ENCODE measurements at places on chromosomes 6 and 20.

GRCh38 chr6:90787446-90787845 lies 200.6 kb upstream of the MAP3K7 start:
- no peak for DNase-seq

DNA sequence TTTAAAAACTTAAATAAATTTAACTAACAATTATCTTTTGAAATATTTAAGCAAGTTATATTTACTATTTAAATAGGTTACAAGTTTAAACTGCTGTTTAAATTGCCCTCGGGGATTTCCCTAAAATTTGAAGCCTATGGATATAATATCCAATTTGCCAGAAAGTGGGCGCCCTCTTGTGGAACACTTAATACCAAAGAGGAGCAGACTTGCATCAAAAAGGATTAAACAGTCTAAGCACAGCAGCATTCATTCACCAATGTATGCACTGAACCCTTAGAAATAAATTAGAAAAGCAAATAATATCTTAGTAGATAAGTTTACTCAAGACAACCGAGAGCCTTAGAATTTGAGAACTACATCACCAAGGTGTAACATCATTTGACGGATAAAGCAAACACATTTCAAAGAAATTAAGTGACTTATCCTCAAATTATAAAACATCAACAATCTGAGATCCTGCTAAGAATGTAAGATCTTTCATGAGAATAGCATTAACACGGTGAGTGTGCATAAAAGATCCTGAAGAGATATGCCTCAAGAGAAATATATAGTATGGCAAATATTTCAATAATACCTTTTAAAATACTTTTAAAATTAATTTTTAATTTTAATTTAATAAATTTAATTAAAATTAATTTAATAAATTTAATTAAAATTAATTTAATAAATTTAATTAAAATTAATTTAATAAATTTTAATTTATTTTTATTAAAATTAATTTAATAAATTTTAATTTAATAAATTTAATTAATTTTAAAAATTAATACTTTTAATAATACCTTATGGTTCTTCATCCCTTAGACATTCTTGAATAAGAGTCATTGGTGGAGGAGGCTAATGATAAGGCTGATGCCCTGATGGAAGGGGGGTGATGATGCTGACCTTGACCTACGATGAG lies 11.5 kb upstream of the MEP1A start:
- peak; percentile 85 for DNase-seq

GRCh38 chr20:49448917-49449316 lies 33.6 kb downstream of the KCNB1 start:
- peak; percentile 13 for DNase-seq

- DNase-seq: no peak
Observed at GRCh38 chr6:38133932-38134703, 314.6 kb downstream of the ZFAND3 start.

DNA sequence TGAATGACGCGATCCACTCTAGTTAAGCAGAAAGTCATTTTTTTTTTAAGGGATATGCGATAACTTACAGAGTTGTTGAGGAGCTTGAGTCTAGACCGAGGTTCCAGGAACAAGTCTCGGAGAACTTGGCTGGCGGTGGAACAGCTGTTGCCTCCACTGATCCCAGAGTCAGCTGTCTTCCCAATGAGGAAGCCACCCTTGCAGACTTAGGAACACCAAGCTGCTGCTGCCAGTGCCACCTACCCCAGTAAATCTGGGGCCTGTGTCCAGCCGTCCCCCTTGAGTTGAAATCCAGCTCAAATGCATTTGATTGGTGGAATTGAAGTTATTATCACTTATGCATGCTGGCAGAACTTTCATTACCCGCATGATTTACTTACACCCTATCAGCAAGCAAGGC lies 6.7 kb downstream of the PFDN4 start:
- DNase-seq: no peak

DNA sequence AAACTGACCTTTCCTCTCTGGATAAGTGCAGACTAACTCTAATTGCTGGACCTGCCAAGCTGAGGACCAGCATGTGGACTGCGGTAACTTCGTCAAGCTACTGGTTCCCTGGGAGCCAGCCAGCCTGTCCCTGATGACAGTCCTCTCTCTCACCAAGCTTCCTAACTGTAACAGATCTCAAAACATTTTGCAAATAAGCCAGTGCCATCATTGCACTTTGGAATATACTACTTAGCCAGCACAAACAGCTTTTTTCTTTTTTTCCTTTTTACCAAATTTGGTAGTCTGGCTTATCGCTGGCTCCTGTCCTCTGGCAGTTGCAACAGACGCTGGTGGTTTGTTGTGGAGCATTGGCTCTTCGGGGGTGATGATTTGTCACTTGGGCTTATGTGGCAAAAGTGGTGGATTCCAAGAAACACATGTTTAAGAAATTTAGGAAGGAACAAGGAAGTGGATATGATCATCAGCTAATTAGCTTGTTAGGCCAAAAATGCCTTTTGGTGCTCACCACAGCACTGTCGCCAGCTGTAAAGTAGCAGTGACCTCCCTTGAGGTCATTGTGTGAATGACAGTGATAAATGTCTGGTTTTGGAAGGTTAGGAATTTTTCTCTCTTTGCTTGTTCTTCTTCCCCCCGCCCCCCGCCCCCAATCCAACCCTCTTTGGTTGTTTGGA lies 171.7 kb downstream of the CLIC5 start:
- DNase-seq: no peak

- DNase-seq: no peak
Observed at GRCh38 chr20:38315290-38315966, 11.5 kb downstream of the BPI start.

- no peak for DNase-seq
Observed at GRCh38 chr6:130758813-130759212, 68.4 kb upstream of the SMLR1 start.

GRCh38 chr20:59194023-59194935 lies 30.7 kb downstream of the ZNF831 start:
- no peak for DNase-seq

GRCh38 chr6:13638626-13639025 lies 23.5 kb downstream of the NOL7 start:
- DNase-seq: no peak

GRCh38 chr6:20604159-20604558 lies 69.9 kb downstream of the CDKAL1 start:
- no peak for DNase-seq

GRCh38 chr6:148324297-148324985 lies 18.2 kb upstream of the SASH1 start:
- DNase-seq: no peak

- DNase-seq: peak; percentile 64
Observed at GRCh38 chr20:63217706-63218105, 1.8 kb upstream of the YTHDF1 start.

GRCh38 chr6:70823651-70824050 lies 133.2 kb downstream of the B3GAT2 start:
- DNase-seq: no peak

- no peak for DNase-seq
Observed at GRCh38 chr6:116352515-116353471, 18.0 kb upstream of the DSE start.

GRCh38 chr20:57953638-57954037 lies 243.8 kb upstream of the PMEPA1 start:
- no peak for DNase-seq

DNA sequence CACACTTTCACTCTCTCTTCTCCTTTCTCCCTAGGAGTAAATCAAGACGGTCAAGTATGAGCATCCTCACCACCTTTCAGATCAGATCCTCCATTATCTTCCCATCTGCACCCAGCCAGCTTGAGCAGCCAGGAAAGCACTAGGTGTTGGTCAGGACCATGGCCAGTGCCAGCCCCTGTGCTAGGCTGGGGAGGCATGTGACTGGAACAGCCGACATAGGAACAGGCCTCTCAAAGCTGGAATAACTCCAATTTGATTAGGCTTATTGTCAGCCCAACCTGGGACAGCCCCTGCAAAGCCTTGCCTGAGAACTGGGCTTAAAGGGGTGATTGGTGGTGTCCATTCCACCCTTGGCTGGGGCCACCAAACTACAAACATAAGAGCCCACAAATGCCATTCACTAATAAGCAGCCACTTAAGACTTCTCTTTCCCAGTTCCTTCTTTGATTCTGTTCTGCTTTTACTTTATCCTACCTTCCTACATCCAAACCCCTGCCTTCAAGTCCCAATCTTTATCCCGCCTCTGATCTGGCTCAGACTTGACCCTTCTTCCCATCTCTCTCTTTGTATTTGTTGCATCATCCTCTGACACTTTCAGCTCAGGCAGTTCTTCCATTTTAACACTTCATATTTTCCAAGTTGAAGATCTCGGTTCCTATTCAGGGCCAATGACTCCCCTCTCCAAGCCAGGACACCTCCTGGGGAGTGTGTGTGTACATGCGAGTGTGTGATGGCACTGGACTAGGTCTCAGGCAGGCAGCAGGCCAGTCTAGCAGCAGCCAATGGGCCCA lies 4.5 kb upstream of the TREM2 start:
- no peak for DNase-seq

- no peak for DNase-seq
Observed at GRCh38 chr6:29251736-29252135, 49.8 kb upstream of the OR14J1 start.

DNA sequence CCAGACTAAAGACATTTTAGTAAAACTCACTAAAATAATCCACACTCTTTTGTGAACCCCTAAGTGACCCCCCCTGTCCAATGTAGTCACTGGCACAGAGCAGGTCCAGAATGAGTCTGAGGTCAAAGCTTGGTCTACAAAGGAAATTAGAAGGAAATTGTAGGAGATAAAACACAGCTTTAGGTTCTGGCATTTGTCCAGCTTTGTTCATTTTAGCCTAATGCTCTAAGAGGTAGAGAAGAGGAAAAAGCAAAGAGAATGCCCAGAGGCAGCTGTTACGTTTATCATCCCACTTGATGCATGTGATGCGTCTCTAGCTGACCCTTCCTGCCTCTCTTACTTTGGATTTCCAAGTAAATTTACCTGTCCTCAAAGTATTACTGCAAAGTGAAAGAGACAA lies 62.5 kb downstream of the CNKSR3 start:
- no peak for DNase-seq

GRCh38 chr6:111552958-111553357 lies 52.7 kb downstream of the TRAF3IP2 start:
- peak; percentile 55 for DNase-seq

GRCh38 chr6:22716721-22717120 lies 147.4 kb downstream of the HDGFL1 start:
- no peak for DNase-seq

GRCh38 chr6:2949536-2950083 lies 21.8 kb downstream of the SERPINB6 start:
- peak; percentile 4 for DNase-seq

DNA sequence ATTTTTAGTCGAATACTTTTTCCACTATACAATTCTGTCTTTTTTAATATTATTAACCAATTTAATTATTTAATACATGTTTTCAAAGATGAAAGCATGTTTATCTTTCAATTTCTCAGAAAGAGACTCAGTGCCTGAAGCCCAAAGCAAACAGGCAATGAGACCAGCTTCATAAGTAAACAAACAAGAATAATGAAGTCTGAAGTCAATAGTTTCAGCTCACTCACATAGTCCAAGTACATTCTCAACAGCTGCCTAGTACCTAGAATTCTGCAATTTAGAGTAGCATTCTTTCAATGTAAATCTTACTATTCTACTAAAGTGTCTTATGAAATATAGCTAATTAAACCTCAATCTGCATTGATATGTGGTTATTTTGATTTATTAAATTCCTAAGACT lies 626.5 kb upstream of the NRSN1 start:
- DNase-seq: no peak

DNA sequence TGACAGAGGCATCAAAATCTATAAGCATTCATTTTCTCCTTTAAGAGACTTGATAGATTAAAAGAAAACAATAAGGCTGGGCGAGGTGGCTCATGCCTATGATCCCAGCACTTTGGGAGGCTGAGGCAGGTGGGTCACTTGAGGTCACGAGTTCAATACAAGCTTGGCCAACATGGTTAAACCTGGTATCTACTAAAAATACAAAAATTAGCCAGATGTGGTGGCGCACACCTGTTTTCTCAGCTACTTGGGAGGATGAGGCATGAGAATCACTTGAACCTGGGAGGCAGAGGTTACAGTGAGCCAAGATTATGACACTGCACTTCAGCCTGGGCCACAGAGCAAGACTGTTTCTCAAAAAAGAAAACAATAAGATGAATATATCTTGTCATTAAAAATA lies 39.3 kb upstream of the LOC128125822 start:
- no peak for DNase-seq

DNA sequence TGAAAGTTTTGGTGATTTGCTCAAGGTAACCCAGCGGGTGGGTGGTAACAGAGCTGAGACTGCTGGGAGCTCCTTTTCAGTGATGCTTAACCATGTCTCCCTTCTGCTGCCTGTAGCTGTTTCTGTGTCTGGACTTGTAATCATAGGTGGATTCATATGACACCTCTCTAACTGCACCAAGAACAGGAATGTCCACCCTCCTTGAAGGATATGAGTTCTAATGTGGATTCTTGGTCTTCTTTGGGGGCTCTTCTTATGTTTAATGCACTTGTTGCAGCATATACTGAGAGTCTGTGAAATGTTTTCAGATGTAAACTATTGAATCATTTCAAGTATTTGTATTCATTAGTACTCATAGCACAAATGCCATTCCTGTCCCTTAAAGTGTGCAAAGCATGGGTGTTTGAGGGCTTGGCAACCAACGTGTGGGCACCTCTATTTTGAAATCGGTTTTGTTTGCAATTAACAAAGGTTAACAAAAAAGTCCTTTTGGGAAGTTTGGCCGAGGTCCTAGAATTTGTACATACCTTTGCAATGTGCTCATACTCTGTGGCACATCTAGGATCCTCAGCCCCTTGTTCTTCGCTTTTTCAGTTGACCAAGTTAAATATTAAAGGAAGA lies 138.0 kb downstream of the SOX4 start:
- DNase-seq: peak; percentile 50

DNA sequence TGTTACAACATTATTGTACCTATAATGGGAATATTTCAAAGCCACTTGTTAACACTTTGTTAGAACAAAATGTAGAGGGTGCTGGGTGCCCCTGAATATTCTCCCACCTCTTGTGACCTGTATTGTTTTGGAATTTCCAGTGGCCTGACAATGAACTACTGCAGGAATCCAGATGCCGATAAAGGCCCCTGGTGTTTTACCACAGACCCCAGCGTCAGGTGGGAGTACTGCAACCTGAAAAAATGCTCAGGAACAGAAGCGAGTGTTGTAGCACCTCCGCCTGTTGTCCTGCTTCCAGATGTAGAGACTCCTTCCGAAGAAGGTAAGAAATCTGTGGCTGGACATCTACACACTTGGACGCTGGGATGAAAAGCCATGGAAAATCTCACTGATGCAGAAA lies 28.9 kb downstream of the PLG start:
- DNase-seq: no peak

DNA sequence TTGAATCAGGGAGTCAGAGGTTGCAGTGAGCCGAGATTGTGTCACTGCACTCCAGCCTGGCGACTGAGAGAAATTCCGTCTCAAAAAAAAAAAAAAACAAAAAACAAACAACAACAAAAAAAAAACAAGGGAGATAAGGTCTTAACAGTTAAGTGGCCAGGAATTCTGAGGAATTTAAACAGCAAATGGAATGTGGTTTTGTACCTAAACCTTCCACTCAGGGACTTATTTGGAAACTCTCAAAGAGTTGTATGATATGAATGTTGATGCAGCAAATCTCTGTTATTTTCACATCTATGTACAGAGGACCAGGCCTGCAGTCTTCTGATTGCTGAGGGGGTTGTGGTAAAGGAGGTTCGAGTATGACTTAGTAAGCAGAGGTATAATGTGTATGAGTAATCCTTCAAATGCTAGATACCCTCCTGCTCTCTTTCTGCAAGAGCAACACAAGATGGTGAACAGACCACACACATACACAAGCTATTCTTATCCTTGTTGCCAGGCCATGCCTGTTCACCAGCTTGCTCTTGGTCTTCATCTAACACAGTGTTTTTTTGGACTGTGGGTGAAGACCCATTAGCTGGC lies 174.9 kb upstream of the SCGN start:
- no peak for DNase-seq

GRCh38 chr20:21719592-21720214 lies 14.2 kb downstream of the PAX1 start:
- peak; percentile 51 for DNase-seq

Data from stomach (tissue), 19 donors.